ENCODE measurements at places on chromosomes 16 and 17. TPM values are rescaled to one million over a fixed set of nuclear protein-coding genes. Genes with fewer than 3 reads are reported as not detected.

SDR42E2 gene
- 0.09 TPM for total RNA-seq

G6PC1 gene
- total RNA-seq: not detected

- H3K36me3 ChIP-seq: peaks cover 6% of the 10 kb centered on the region
- H3K4me3 ChIP-seq: no peak overlapping the region
Observed at GRCh38 chr17:44159519-44160210, 10.8 kb upstream of the ASB16 start.

GRCh38 chr16:15613676-15614075 lies 29.3 kb downstream of the MARF1 start:
- H3K4me3 ChIP-seq: no peak overlapping the region
- H3K27ac ChIP-seq: no peak overlapping the region
- peaks cover 56% of the 10 kb centered on the region for H3K36me3 ChIP-seq
- DNase-seq: no peak
- no peaks in the 10 kb centered on the region for H3K27me3 ChIP-seq
- no peaks in the 10 kb centered on the region for H3K4me1 ChIP-seq

- H3K4me1 ChIP-seq: no peaks in the 10 kb centered on the region
- H3K27ac ChIP-seq: no peak overlapping the region
- DNase-seq: no peak
- no peaks in the 10 kb centered on the region for H3K27me3 ChIP-seq
- H3K4me3 ChIP-seq: no peak overlapping the region
- peaks cover 33% of the 10 kb centered on the region for H3K36me3 ChIP-seq
Observed at GRCh38 chr17:80045703-80046102, 9.3 kb downstream of the CCDC40 start.

DNA sequence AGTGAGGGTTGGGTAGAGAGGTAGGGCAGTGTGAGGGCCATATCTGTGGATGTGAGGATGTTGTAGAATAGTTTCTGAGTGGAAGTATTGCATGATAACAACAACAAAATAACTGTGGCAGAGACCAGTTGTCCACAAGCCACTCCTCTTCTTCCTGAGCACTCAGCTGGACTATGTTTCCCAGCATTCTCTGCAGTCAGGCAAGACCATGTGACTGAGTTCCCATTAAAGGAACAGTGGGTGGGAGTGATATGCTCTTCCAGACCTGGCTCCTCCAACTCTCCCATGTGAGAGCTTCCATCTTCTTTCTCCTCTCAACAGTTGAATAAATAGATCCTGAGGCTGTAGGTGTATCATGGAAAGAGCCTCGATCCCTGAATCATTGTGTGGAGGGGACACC lies 272.4 kb downstream of the CBLN1 start:
- H3K4me1 ChIP-seq: no peaks in the 10 kb centered on the region
- no peak overlapping the region for H3K27ac ChIP-seq
- no peaks in the 10 kb centered on the region for H3K36me3 ChIP-seq
- H3K27me3 ChIP-seq: peaks cover 20% of the 10 kb centered on the region
- H3K4me3 ChIP-seq: no peak overlapping the region

GRCh38 chr16:15542261-15542660 lies 100.7 kb downstream of the MARF1 start:
- H3K27ac ChIP-seq: no peak overlapping the region
- H3K4me3 ChIP-seq: no peak overlapping the region
- DNase-seq: no peak
- peaks cover 2% of the 10 kb centered on the region for H3K27me3 ChIP-seq
- H3K4me1 ChIP-seq: no peaks in the 10 kb centered on the region
